ENCODE measurements at places on chromosomes 3 and 15. TPM values are rescaled to one million over a fixed set of nuclear protein-coding genes. Genes with fewer than 3 reads are reported as not detected.
A peak's percentile ranks its signal among the peaks of the same experiment; 100 is the strongest.

The RPUSD3 gene
- polyA plus RNA-seq = 64.3 TPM

The NGLY1 gene
- polyA plus RNA-seq = 20.4 TPM

The RBMS3 gene
- polyA plus RNA-seq = 4.4 TPM

The ATP8B4 gene
- 0.07 TPM for polyA plus RNA-seq

The TF gene
- 0.03 TPM for polyA plus RNA-seq

The AMIGO3 gene
- polyA plus RNA-seq = 3.5 TPM

The AP3B2 gene
- polyA plus RNA-seq = 9.8 TPM

DNA sequence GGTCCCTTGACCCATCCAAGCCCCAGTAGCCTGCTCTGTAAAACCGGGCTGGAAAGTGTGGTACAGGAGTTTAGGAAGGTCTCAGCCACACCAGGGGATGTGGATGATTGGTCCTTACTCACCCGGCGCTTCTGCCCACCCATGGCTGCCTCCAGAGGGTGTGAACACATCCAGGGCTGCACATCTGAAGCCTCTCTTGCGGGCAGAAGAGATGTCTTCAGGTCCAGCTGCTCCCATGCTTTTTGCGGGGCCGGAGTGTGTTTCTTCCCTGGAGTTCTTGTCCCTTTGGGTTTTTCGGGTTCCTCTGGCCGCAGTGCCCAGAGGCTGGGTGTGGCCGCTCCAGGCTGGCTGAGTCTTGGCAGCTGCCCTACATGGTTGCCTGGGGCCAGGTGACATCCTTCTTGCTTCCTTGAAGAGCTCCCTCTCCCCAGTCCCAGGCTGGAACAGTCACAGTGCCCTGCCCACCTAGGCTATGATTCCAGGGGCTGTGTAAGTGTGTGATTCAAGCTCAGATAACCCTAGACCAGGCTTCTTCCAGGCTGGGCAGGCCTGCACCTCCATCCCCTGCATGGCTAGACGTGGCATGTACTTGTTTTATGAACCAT, 33.9 kb downstream of the HDAC11 start:
- H3K4me1 ChIP-seq = no peaks in the 10 kb centered on the region
- no peak overlapping the region for H3K4me3 ChIP-seq
- no peaks in the 10 kb centered on the region for H3K27me3 ChIP-seq
- no peak for DNase-seq
- H3K27ac ChIP-seq = no peak overlapping the region
- H3K36me3 ChIP-seq = no peaks in the 10 kb centered on the region

- peak; percentile 16 for DNase-seq
- no peak overlapping the region for H3K27ac ChIP-seq
- H3K36me3 ChIP-seq = no peaks in the 10 kb centered on the region
- no peak overlapping the region for H3K4me3 ChIP-seq
Observed at GRCh38 chr3:160911411-160911810, 155.4 kb downstream of the PPM1L start.

GRCh38 chr15:34644851-34645250, 61.4 kb upstream of the GOLGA8B start:
- H3K4me1 ChIP-seq = peaks cover 4% of the 10 kb centered on the region
- DNase-seq = no peak
- no peak overlapping the region for H3K27ac ChIP-seq
- H3K36me3 ChIP-seq = no peaks in the 10 kb centered on the region
- no peaks in the 10 kb centered on the region for H3K27me3 ChIP-seq

GRCh38 chr3:98710067-98710659, 53.0 kb upstream of the ST3GAL6 start:
- H3K4me1 ChIP-seq = peaks cover 33% of the 10 kb centered on the region
- no peak overlapping the region for H3K4me3 ChIP-seq
- H3K36me3 ChIP-seq = no peaks in the 10 kb centered on the region
- H3K27ac ChIP-seq = no peak overlapping the region
- H3K27me3 ChIP-seq = no peaks in the 10 kb centered on the region

DNA sequence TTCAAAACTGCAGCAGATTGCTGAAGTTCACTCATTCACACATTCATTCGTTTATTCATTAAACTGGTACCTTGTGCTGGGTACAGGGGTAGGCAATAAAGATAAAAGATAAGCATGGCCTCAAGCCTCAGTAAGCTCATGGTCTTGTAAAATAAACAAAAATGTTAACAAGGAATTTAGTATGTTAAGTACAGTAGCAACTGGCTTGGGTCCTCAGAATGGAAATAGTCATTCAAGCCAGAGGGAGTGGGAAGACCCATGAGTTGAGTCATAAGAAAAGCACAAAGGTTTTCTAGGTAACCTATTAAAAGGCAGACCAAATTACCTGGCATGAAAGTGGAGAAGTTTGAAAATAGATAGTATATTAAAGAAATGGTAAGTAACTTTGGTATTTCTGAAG, 163.3 kb downstream of the CDIN1 start:
- no peak overlapping the region for H3K27ac ChIP-seq
- no peak overlapping the region for H3K4me3 ChIP-seq
- H3K36me3 ChIP-seq = no peaks in the 10 kb centered on the region
- DNase-seq = no peak
- no peaks in the 10 kb centered on the region for H3K4me1 ChIP-seq

DNA sequence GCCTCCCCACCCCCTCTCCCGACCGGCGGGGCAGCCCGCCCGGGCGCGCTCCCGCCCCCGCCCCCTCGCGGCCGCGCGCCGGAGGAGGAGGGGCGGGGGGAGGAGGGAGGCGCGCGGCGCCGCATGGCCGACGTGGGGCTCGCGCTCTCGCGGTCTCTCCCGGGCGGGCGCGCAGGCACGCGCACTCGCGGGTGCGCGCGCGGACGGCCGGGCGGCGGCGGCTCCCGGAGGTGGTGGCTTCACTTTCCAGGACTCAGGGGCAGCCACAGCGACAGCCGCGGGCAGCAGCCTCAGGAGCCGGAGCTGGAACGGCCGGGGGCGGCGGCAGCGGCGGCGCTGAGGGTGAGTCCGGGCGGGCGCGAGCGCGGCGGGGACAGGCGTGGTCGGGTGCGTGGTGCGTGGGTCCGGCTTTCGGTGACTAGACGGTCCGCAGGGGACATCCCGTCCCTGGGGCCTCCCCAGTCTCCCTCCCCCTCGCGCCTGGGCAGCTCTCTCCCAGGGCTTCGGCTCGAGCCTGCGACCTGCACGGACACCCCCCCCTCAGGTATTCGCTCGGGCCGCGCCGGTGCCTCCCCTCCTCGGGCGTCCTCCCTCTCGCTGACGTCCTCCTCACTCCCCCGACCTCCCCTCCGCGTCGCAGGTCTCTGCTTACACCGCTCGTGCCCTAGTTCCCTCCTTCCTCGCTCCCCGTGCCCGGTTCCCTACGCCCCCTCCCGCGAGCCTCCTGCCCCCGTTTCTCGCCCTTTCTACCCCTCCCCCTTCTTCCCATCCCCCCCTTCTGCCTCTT, at the start of gene UBE2E2:
TSS of gene UBE2E2 (plus strand) at position 407 of the 787 bp plus-strand sequence.
- DNase-seq = peak; percentile 82
- H3K27ac ChIP-seq = peak within 1 kb of the TSS; percentile 89
- peak within 1 kb of the TSS; percentile 93 for H3K4me3 ChIP-seq

GRCh38 chr3:146065573-146066006, 95.4 kb downstream of the PLOD2 start:
- DNase-seq = peak; percentile 76
- no peak overlapping the region for H3K4me3 ChIP-seq
- H3K27me3 ChIP-seq = no peaks in the 10 kb centered on the region
- no peak overlapping the region for H3K27ac ChIP-seq

GRCh38 chr3:121629601-121630000, 31.1 kb downstream of the HCLS1 start:
- no peaks in the 10 kb centered on the region for H3K27me3 ChIP-seq
- H3K27ac ChIP-seq = no peak overlapping the region
- H3K4me3 ChIP-seq = no peak overlapping the region
- DNase-seq = no peak
- no peaks in the 10 kb centered on the region for H3K36me3 ChIP-seq

GRCh38 chr3:123914829-123915228, 30.7 kb upstream of the MYLK start:
- no peak overlapping the region for H3K4me3 ChIP-seq
- DNase-seq = peak; percentile 2
- H3K36me3 ChIP-seq = no peaks in the 10 kb centered on the region
- no peak overlapping the region for H3K27ac ChIP-seq
- no peaks in the 10 kb centered on the region for H3K4me1 ChIP-seq

DNA sequence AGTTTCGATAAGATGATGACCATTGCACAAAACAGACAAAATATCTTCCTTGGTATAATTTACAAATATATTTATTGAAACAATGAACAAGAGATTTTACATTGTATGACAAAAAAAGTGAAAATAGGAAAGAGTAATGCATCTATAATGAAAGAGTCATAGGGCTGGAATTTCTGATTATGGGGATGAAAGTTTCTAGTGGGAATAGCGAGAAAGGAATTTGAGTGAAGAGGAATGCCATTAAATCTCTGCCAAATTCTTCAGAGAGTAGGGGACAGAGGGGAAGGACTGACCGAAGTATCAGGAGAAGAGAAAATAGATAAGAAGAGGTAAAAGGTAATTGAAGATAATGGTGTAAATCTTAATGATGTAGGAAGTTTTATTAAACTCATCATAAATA, 125.4 kb downstream of the VGLL3 start:
- no peak for DNase-seq
- no peak overlapping the region for H3K27ac ChIP-seq
- no peaks in the 10 kb centered on the region for H3K4me1 ChIP-seq
- H3K4me3 ChIP-seq = no peak overlapping the region
- no peaks in the 10 kb centered on the region for H3K36me3 ChIP-seq

GRCh38 chr3:109373933-109374332, 36.6 kb upstream of the DPPA4 start:
- H3K36me3 ChIP-seq = peaks cover 6% of the 10 kb centered on the region
- H3K27ac ChIP-seq = no peak overlapping the region
- no peaks in the 10 kb centered on the region for H3K27me3 ChIP-seq
- H3K4me1 ChIP-seq = 0 out of 2 replicates have a peak, but pooled peaks cover 3% of the 10 kb centered on the region
- DNase-seq = no peak
- no peak overlapping the region for H3K4me3 ChIP-seq

DNA sequence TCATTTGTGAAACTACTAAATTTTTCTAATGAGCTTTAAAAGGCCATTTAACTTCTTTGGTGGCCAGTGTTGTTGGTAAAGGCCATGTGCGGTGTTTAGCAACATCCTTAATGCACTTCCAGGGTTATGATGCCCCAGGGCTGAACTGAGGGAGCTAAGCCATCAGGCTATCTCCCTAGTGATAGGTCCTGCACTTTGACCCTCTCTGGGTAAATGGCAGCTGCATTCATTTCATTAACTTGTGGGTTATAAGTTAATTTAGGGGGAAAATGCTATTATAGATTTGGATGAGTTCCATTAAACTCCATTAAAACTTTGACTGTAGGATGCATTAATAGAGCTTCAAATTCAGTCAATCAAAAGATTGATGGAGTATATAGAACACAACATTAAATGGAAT, 366.7 kb upstream of the ZNF717 start:
- no peaks in the 10 kb centered on the region for H3K36me3 ChIP-seq
- no peaks in the 10 kb centered on the region for H3K4me1 ChIP-seq
- no peak overlapping the region for H3K4me3 ChIP-seq
- H3K27ac ChIP-seq = no peak overlapping the region
- no peak for DNase-seq

GRCh38 chr3:150828997-150829396, 66.0 kb upstream of the SIAH2 start:
- H3K27ac ChIP-seq = no peak overlapping the region
- no peak overlapping the region for H3K4me3 ChIP-seq
- no peaks in the 10 kb centered on the region for H3K4me1 ChIP-seq
- H3K36me3 ChIP-seq = no peaks in the 10 kb centered on the region

Measured in GM23338 (cell line).